ENCODE measurements at places on chromosomes 2 and 18.
A peak's percentile ranks its signal among the peaks of the same experiment; 100 is the strongest.

DNA sequence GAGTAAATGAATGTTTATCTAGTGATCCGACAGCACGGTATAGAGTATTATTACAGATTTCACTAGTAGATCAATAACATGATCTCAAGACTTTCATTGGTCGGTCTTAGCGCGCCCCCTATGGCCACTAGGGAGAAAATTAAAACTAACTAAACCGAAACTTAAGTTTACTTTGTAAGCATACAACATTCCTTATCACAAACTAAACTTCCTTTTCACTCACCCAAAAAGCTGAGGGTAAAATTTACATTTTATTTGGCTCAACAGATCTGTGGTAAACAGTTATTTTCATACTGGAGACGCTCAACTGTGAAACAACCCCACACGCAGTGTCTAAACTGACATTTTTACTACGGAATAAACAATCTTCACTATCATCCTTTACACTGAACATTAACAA, 215.6 kb upstream of the MAP2 start:
- DNase-seq: peak; percentile 4

GRCh38 chr2:1601067-1601412, 143.3 kb downstream of the PXDN start:
- DNase-seq: no peak

DNA sequence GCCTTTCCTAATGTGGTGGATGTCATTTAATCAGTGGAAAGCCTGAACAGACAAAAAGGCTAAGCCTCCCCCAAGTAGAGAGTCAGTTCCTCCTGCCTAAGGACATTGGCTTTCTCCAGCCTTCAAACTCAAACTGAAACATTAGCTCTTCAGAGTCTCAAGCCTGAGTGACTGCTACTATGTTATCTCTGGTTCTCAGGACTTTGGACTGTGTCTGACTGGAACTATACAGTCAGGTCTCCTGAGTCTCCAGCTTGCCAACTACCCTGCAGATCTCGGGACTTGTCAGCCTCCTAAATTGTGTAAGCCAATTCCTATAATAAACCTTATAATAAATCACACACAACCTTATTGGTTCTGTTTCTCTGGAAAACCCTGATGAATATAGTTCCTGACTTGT, 12.6 kb downstream of the HYCC2 start:
- DNase-seq: no peak

DNA sequence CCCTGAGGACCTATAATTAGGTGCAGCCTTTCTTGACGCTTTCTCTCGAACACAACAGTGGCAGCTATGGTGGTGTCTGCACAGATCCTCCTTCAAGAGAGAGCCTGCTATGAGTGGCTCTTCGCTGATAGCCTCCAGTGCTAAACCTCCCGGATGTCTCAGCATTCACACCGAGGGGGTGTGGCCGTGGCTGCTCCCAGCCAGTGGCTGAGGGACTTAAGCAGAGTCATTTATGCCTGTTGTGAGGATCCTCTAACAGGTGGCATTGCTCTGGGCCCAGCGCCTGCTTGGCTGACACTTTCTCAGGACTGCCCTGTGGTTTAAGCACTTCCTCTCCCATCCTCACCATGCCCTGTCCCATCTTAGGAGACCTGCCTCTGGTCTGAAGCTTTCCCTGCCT, 592.0 kb upstream of the LRRTM1 start:
- DNase-seq: no peak

- DNase-seq: no peak
Observed at GRCh38 chr2:128596396-128597120, 277.9 kb upstream of the HS6ST1 start.

GRCh38 chr18:25137197-25137472, 214.8 kb downstream of the ZNF521 start:
- no peak for DNase-seq

GRCh38 chr2:133130548-133131246, 437.6 kb downstream of the NCKAP5 start:
- DNase-seq: no peak

All from fibroblast of skin of abdomen (primary cell).